Suprapubic skin (tissue), 4 donors: ENCODE measurements at places on chromosomes 16 and 17.

- no peaks in the 10 kb centered on the region for H3K36me3 ChIP-seq
- H3K27me3 ChIP-seq, result no peaks in the 10 kb centered on the region
- no peak overlapping the region for H3K4me3 ChIP-seq
- H3K4me1 ChIP-seq, result peaks cover 13% of the 10 kb centered on the region
- H3K27ac ChIP-seq, result no peak overlapping the region
- DNase-seq, result no peak
These were observed 19.6 kb upstream of the PHF12 start for GRCh38 chr17:28970879-28971278.

DNA sequence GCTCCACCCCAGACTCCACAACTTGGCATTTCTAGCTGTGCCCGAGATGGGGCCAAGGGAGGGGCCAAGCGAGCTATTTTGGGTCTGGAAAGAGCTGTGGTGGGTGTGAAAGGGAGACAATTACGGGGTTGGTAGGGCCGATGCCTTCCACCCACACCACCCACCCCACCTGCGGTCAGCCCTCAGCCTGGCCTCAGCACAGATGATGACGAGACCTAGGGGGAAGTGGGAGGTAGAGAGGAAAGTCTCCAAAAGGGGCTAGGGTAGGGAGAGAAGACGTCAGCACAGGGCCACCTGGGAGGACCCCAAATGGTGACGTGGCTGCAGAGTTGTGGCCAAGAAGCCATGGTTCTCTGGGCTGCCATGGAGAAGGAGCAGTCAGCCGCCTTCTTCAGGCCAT is 83.1 kb downstream of the SDK2 start:
- H3K4me3 ChIP-seq, result no peak overlapping the region
- H3K36me3 ChIP-seq, result no peaks in the 10 kb centered on the region
- no peak for DNase-seq
- H3K27ac ChIP-seq, result no peak overlapping the region
- no peaks in the 10 kb centered on the region for H3K27me3 ChIP-seq

- no peaks in the 10 kb centered on the region for H3K27me3 ChIP-seq
These were observed 52.7 kb downstream of the ZNF18 start for GRCh38 chr17:11944587-11944986.

DNA sequence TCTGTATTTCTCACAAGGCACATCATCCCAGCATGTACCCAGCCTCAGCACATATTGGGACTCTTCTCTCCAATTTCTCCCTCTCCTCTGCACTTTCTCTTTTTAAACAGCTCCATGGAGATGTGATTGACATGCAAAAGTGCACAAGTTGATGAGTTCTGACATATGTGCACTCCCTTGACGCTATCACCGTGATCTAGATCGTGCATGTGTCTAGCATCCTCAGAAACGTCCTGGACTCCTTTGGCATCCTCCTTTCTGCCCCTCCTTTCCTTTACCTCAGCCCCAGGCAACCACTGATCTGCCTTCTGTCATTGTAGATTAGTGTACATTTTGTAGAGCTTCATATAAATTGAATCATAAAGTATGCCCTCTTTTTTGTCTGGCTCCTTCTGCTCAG is 108.0 kb upstream of the HSBP1 start:
- H3K36me3 ChIP-seq, result no peaks in the 10 kb centered on the region
- H3K27ac ChIP-seq, result no peak overlapping the region
- H3K4me1 ChIP-seq, result no peaks in the 10 kb centered on the region
- no peak for DNase-seq
- no peaks in the 10 kb centered on the region for H3K27me3 ChIP-seq

- no peak overlapping the region for H3K4me3 ChIP-seq
- DNase-seq, result no peak
- no peaks in the 10 kb centered on the region for H3K27me3 ChIP-seq
- no peaks in the 10 kb centered on the region for H3K4me1 ChIP-seq
These were observed 74.8 kb downstream of the SLC39A11 start for GRCh38 chr17:73017658-73018057.

DNA sequence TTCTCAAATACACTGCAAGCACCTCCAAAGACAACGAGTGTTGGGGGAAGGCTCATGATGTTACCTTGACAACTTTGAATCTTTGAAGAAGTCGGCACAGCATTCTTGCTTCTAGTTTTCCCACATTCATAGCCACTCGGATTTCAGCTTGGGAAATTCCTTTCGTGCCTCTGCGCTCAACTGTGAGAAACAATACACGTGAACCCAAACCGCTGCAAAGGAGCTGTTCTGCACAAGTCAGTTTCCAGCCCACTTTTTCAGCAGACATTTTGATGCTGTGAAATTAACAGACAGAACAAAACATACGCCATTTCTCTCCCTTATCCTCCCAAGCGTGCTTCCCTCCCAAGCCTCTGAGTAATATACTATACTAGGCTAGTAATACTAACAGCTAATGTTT is 41.2 kb downstream of the GTF3C1 start:
- no peak overlapping the region for H3K27ac ChIP-seq
- no peak overlapping the region for H3K4me3 ChIP-seq
- no peak for DNase-seq
- peaks cover 89% of the 10 kb centered on the region for H3K36me3 ChIP-seq
- peaks cover 16% of the 10 kb centered on the region for H3K4me1 ChIP-seq
- no peaks in the 10 kb centered on the region for H3K27me3 ChIP-seq

GRCh38 chr17:70871180-70871818 is 702.0 kb downstream of the KCNJ2 start:
- peaks cover 8% of the 10 kb centered on the region for H3K4me1 ChIP-seq

DNA sequence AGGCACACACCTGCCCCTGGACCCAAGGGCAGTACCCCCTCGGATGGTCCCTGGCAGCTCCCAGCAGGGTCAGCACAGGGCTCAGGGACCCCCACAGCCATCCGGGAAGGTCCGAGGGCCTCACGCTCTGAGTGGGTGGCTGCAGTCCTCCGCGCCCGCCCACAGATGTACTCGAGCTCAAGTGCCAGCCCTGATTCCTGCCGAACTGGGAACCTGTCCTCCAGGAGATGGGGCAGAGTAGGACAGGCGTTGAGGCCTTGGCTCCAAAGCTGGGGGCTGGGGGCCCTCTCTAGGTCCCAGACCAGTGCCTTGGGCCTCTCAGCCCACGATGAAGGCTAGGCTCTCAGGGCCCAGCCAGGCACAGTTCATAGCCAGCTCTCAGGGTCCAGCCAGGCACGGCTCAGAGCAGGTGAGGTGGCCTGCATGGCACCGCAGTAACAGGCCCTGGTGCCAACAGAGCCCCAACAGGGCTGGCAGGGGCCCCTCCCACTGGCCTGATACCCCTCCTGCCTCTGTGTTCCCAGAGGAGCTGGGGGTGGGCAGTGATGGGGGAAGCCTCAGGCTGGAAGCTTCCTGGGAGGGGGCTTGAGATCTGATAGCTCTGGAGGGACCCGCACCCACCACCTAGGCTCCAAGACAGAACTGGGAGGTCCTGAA is 35.5 kb upstream of the PVALEF start:
- no peaks in the 10 kb centered on the region for H3K36me3 ChIP-seq
- H3K4me3 ChIP-seq, result no peak overlapping the region
- no peak for DNase-seq
- peaks cover 6% of the 10 kb centered on the region for H3K27me3 ChIP-seq

- no peak for DNase-seq
- no peaks in the 10 kb centered on the region for H3K4me1 ChIP-seq
- H3K36me3 ChIP-seq, result no peaks in the 10 kb centered on the region
- no peaks in the 10 kb centered on the region for H3K27me3 ChIP-seq
These were observed 9.7 kb upstream of the ULK2 start for GRCh38 chr17:19877364-19877945.

DNA sequence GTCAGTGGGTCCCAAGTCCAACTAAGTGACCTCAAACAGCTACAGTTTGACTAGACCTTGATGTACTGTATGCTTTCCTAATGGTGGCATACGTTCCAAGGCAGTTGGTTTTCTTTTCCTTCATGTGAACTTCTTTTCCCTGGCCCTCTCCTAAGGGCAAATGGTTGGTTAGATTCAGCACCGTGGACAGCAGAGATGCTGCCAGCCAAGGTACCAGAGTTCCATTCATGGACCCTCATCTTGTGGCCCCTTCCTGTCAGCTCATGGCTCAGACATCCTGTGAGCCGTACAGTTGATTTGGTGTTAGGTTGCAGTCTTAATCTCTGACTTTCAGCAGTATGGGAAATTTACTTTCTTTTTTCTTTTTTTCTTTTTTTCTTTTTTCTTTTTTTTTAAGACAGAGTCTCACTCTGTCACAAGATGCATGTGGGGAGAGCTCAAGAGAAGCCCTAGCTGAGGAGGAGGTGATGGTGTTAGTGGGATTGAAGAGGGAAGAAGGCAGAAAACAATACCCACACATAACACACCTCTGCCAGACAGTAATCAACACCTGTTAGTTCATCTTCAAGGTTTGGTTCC is 122.4 kb downstream of the USP31 start:
- peaks cover 17% of the 10 kb centered on the region for H3K27me3 ChIP-seq
- no peak overlapping the region for H3K4me3 ChIP-seq
- no peaks in the 10 kb centered on the region for H3K36me3 ChIP-seq

- peaks cover 54% of the 10 kb centered on the region for H3K4me1 ChIP-seq
- DNase-seq, result no peak
- no peak overlapping the region for H3K4me3 ChIP-seq
- H3K27ac ChIP-seq, result no peak overlapping the region
- H3K27me3 ChIP-seq, result no peaks in the 10 kb centered on the region
These were observed 27.1 kb downstream of the TAC4 start for GRCh38 chr17:49820773-49821172.

DNA sequence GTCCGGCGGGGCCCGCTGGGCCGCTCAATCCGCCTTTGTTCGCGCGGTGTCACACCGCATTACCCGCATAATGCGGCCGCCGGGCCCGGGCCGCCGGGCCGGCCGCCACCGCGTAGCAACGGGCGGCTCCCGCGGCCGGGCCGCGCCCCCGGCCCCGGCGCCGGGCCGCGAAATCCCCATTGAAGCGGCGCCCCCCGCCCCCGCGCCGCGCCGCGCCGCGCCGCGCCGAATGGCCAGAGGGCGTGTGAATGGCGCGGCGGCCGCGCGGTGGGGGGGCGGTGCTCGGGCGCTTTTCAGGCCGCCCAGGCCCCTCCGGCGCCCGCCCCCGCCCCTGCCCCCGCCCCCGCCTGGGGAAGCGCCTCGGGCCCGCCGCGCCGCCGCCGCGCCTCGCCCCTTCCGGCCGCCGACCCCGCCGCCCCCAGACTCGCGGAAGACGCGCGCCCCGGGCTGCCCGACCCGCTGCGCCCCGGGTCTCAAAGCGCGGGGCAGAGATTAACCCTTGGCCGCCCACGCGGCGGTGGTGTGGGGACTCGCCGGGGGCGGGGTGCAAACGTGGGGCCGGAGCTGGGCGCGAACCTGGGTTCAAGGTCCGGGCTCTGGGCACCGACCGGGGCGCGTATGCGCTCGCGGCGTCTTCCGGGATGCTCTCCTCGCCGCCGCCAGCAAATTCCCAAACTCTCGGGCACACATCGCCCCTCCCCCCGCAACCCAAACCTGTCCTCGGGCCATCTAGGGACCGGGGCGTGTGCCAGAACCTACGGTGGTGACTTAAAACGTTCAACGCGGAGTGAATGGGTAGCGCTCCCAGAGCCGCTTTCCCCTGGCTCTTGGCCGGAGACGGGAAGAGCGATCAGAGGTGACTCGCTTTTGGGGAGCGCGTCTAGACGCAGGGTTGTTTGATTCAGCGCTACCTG is 46.7 kb downstream of the WNT3 start:
- H3K27me3 ChIP-seq, result no peaks in the 10 kb centered on the region
- no peak for DNase-seq
- peak overlapping the region; percentile 64 for H3K4me3 ChIP-seq
- H3K36me3 ChIP-seq, result no peaks in the 10 kb centered on the region
- H3K27ac ChIP-seq, result peak overlapping the region; percentile 58

DNA sequence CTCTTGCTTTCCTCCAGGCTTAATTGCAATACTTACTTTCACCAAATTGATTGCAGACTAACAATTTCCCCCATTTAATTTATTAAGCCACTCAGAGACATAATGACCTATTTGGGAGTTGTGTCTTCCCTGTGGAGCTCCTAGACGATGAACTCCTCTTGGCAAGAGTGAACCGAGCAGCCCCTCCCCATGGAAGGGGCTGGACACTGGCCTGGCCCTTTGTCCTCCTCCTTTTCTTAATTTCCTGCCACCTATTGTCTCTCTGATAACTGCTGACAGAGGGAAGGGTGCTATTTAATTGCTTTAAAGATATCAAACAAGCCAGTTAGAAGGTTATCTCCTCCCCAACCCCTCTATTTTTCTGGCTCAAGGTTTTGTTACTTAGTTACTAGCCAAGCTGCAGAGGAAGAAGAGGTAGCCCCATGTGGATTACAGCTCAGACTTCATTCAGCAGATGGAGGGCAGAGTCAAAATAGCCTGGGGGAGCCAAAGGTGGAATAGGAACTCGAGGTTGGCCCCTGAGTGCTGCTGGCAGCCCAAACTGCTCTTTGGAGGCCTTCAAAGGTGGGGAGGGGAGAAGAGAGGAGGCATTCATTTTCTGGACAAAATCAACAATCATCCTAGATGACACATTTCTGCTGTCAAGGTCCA is 3.7 kb upstream of the SSTR2 start:
- H3K4me1 ChIP-seq, result peaks cover 26% of the 10 kb centered on the region
- DNase-seq, result no peak
- no peak overlapping the region for H3K27ac ChIP-seq
- no peaks in the 10 kb centered on the region for H3K36me3 ChIP-seq
- no peak overlapping the region for H3K4me3 ChIP-seq

GRCh38 chr16:75495076-75495674 is at the start of gene CHST6:
CHST6 (minus strand) TSS chr16:75495441; CDS start chr16:75479828, 15,613 bp downstream.
- no peaks in the 10 kb centered on the region for H3K36me3 ChIP-seq
- no peak within 1 kb of the TSS for H3K27ac ChIP-seq
- H3K27me3 ChIP-seq, result peaks cover 16% of the 10 kb centered on the region
- peak within 1 kb of the TSS; percentile 44 for H3K4me3 ChIP-seq

GRCh38 chr16:30743716-30744115 is 4.5 kb upstream of the PHKG2 start:
- H3K4me1 ChIP-seq, result peaks cover 49% of the 10 kb centered on the region
- no peak overlapping the region for H3K27ac ChIP-seq
- H3K27me3 ChIP-seq, result no peaks in the 10 kb centered on the region
- DNase-seq, result no peak

DNA sequence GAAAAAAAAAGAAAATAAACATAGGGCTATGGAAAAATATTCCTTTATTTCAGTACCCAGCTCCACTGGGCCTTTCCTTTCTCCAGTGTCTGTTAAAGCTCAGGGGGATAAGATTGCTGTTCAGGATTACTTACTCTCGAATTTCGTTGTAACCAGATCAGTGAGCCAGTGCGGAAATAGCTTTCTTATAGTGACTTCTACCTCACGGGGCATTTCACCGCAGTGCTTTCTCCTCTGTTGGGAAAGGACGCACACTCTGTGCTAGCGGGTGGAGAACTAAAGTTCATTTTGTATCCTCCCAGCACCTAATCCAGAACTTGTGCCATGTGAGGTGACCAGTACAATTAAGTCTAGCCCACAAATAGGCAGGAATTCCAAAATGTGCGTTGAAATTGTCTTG is 38.3 kb downstream of the RPA1 start:
- H3K27ac ChIP-seq, result no peak overlapping the region
- DNase-seq, result no peak
- H3K4me1 ChIP-seq, result no peaks in the 10 kb centered on the region
- peaks cover 32% of the 10 kb centered on the region for H3K36me3 ChIP-seq
- H3K27me3 ChIP-seq, result no peaks in the 10 kb centered on the region

GRCh38 chr17:5585836-5586521 is 1.7 kb upstream of the NLRP1 start:
- no peak overlapping the region for H3K4me3 ChIP-seq
- peaks cover 9% of the 10 kb centered on the region for H3K36me3 ChIP-seq
- H3K27me3 ChIP-seq, result no peaks in the 10 kb centered on the region
